ENCODE measurements at places on chromosomes 7 and 10.

DNA sequence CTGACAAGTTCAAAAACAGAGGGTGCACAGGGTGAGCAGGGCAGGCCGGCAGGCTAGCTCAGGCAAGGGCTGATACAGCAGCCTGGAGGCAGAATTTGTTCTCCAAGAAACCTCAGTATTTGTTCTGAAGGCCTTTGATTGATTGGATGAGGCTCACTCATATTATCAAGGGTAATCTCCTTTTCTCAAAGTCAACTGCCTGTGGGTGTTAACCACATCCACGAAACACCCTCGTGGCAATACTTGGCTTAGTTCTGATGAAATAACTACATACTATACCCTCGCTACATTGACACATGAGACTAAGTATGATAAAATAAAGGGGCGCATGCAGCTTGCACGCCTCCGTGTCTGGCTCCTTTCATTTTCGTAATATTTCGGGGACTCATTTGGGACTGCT lies 4.4 kb upstream of the PPP2R2D start:
- DNase-seq: peak; percentile 18

DNA sequence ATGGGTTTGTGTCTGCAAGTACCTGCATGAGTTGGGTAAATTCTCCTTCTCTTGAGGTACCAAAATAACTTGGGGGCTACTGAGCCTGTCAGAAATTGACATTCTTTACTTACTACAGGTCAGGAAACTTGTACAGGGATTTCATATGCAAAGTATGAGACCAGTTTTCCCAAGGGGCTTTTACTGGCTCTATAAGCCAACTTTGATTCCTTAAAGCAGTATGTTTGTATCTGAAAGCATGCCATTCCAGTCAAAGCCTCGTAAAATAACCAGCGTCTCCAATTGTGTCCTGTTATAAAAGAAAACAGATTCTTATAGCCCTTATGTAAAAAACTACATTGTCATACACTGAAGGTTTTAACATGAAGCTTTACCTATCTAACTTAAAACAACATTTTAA lies 90.2 kb downstream of the ZNF467 start:
- no peak for DNase-seq

GRCh38 chr7:16711730-16712129 lies 41.8 kb upstream of the TSPAN13 start:
- DNase-seq: no peak

DNA sequence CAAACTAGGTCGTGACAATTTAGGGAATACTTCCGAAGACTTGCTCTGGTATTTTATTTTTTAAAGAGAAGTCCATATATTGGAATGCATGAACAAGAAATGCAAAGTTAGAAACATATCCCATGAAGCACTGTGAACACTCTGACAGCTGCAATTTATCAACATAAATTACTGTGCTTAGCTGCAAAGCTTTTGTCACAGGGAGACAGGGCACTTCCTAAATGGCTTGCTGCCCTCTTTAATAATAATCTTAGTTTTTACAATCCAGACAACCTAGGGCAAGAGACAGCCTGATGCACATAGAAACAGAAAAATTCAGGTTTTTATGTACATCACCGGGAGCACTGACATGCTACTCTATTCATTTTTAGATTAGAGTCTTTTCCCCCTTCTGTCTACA lies 78.3 kb upstream of the NOBOX start:
- DNase-seq: no peak

- DNase-seq: peak; percentile 0
These were observed at the start of gene THSD7A for GRCh38 chr7:11831736-11832495. Gene THSD7A, minus strand, starts transcription at chr7:11832198. Its CDS starts 252 bp downstream, at chr7:11831946.

- DNase-seq: no peak
These were observed 980.0 kb downstream of the DNAJB9 start for GRCh38 chr7:109549471-109550193.

GRCh38 chr10:51711519-51711891 lies 12.1 kb upstream of the CSTF2T start:
- no peak for DNase-seq

DNA sequence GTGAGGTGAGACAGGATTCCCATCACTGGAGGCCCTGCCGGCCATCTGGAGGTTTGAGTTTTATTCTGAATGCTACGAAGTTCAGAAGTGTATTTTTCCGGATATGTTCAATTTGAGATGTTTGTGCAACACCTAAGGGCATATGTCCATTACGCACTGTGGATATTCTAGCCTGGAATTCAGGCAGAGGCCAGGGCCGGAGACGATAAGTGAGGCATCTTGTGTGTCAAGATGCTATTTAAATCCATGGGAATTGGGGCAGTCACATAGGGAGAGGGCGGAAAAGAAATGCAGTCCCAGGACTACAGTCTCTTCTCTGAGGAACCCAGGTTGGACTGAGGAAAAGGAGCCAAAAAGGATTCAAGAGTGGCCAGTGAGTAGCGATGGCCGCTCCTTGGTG lies 1.9 kb upstream of the SUV39H2 start:
- DNase-seq: no peak

DNA sequence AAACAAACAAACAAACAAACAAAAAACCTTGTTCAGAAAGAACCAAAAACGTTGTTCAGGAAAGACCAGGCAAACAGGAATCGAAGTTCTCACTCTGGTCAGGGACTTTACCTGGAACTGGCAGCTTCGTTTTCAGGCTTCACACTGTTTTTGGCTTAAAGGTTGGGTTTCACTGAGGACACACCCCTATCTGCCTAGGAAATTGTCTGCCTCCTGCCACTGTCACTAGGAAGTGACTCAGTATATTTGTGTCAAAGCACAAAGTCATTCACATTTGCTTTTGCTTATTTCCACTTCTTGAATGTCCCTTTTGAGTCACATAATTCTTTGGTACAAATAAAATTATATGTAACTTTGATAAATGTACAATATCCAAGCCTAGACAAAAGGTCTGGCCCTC lies 37.9 kb downstream of the PNLIPRP3 start:
- no peak for DNase-seq

- no peak for DNase-seq
These were observed 159.3 kb upstream of the TMEM196 start for GRCh38 chr7:19932549-19933249.

Data from T-helper 9 cell (primary cell).